Large intestine (tissue), 12 donors: ENCODE measurements at places on chromosomes 2 and 18.

GRCh38 chr2:100207411-100207885 is 65.1 kb upstream of the AFF3 start:
- no peak overlapping the region for H3K4me3 ChIP-seq
- no peak for DNase-seq
- H3K4me1 ChIP-seq = no peaks in the 10 kb centered on the region
- H3K27me3 ChIP-seq = peaks cover 2% of the 10 kb centered on the region
- no peaks in the 10 kb centered on the region for H3K36me3 ChIP-seq
- no peak overlapping the region for H3K27ac ChIP-seq

DNA sequence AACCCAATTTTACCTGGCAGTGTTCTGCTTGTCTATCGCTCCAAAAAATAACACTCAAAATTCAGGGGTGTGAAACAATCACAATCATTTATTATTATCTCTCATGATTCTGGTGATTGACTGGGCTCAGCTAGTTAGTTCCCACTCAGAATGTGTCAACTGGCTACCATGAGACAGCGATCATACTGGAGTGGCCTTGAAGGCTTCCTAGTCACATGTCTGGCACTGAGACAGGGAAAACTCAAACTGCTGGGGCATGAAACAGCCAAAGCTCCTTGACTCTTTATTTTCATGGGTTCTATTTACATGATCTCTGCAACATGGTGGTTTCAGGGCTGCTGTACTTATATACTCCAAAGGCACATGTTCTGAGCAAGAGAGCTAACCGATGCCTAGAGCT is 6.2 kb upstream of the ANXA4 start:
- H3K4me3 ChIP-seq = no peak overlapping the region
- peaks cover 38% of the 10 kb centered on the region for H3K4me1 ChIP-seq
- no peaks in the 10 kb centered on the region for H3K36me3 ChIP-seq
- DNase-seq = no peak
- peak overlapping the region; percentile 80 for H3K27ac ChIP-seq
- no peaks in the 10 kb centered on the region for H3K27me3 ChIP-seq

DNA sequence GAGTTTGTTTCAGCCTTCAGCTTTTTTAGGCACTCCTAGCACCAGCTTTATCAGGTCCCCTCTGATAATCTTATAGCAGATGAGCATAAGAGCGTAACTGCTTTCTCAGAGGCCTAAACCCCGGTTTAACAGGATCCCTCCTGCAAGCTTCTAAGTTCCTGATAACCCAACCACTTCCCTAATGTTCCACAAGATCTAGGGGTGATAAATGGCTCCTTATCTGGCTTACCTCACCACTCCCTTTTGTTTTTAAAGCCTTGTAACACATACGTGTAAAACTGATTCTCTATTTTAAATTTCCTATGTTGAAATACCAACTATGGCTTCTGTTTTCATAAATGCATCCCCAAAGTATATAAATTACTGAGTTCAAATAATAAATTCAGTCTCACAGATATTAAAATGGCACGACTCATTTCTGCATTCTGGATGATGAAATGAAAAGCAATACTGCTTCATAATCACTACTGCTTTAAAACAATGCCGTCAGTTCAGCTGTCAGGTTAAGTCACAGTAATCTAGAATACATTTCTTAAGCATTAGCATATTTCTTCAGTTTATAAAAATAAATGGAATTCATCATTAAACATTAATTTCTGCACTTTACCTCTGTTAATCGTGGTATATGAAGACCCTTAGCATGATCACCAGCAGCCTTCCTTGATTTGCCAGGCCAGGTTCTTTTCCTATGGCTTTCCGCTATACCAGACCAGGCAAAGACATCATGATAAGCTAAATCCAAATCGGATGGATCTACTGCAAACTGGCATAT is 126.3 kb downstream of the C2orf74 start:
- DNase-seq = no peak
- no peak overlapping the region for H3K27ac ChIP-seq
- H3K27me3 ChIP-seq = no peaks in the 10 kb centered on the region
- H3K36me3 ChIP-seq = peaks cover 27% of the 10 kb centered on the region
- H3K4me3 ChIP-seq = no peak overlapping the region

GRCh38 chr18:2425426-2426317 is 145.6 kb downstream of the METTL4 start:
- H3K4me1 ChIP-seq = no peaks in the 10 kb centered on the region
- DNase-seq = no peak
- H3K36me3 ChIP-seq = no peaks in the 10 kb centered on the region
- H3K27me3 ChIP-seq = no peaks in the 10 kb centered on the region
- H3K4me3 ChIP-seq = no peak overlapping the region

DNA sequence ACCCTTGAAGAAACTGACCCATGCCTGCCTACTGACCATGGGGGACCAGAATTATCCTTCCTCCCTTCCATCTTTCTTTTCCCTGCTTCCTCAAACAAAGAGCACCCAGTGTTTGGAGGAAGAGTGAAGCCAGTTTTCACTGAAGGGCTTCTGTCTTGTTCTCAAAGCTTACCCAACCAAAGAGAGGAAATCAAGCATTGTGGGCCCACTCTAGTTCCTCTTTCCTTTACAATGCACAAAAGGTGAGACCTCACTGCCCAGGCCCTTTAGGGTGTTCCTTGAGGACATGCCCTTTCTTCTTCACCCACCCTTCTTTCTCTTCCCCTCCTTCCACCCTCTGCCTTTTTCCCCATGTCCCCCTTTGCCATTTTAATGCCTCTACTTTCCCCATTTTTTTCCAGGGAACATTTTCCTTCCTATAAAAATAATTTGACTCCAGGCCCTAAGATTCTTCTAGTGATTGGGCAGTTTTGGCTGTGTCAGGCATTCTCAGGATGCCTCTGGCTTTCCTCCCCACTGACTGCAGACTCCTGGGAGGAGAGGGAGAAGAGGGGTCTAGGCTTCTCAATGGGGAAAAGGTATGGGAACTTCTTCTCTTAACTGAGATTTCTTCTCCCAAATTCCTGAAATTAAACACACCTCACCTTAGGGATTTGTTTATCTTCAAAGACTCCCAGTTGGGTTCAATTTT is 126.6 kb upstream of the RMDN2 start:
- no peaks in the 10 kb centered on the region for H3K4me1 ChIP-seq
- no peak overlapping the region for H3K27ac ChIP-seq
- H3K36me3 ChIP-seq = no peaks in the 10 kb centered on the region
- no peak for DNase-seq

DNA sequence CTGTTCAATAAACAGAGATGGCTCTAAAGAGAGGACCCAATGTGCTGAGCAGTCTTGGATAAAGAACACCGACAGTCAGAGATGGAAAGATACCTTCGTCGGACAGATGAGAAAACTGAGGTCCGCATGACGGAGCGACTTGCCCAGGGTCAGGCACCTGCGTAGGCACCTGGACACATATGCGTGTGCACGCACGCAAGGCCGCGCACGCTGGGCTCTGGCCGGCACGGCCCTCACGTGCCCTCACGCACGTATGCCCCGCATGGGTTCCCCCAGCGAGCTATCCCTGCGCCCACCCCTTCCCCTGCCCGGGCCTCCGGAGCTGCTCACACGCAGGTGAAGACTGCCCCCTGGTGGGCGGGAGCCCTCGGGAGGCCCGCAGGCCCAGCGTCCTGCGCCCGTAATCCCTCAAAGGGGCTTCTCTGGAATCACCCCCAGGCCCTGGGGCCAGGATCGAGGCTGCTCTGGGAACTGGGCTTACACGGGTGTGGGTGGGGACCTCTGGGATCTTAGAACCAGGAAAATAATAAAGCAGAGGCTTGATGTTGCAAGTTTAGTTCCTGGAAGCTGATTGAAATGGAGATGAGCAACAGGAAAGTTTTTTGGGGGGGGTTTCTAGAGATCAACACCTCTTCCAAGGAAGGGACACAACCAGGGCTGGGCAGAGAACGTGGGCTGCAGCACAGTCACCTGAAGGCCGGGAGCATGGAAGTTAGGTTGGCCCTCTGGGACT is 246.3 kb downstream of the TNS1 start:
- DNase-seq = peak; percentile 60
- H3K36me3 ChIP-seq = no peaks in the 10 kb centered on the region
- H3K27ac ChIP-seq = no peak overlapping the region
- H3K4me3 ChIP-seq = no peak overlapping the region
- H3K4me1 ChIP-seq = peaks cover 4% of the 10 kb centered on the region

GRCh38 chr18:21664069-21664468 is 40.5 kb downstream of the ABHD3 start:
- H3K27me3 ChIP-seq = no peaks in the 10 kb centered on the region
- H3K4me1 ChIP-seq = peaks cover 3% of the 10 kb centered on the region
- H3K27ac ChIP-seq = no peak overlapping the region
- DNase-seq = peak; percentile 18

- no peaks in the 10 kb centered on the region for H3K36me3 ChIP-seq
- no peak for DNase-seq
- no peak overlapping the region for H3K4me3 ChIP-seq
- no peaks in the 10 kb centered on the region for H3K4me1 ChIP-seq
- no peak overlapping the region for H3K27ac ChIP-seq
Measured at GRCh38 chr18:55559739-55560138, 28.3 kb downstream of the TCF4 start.

GRCh38 chr2:189502714-189503113 is 61.4 kb downstream of the WDR75 start:
- H3K4me3 ChIP-seq = no peak overlapping the region
- no peak overlapping the region for H3K27ac ChIP-seq
- peaks cover 16% of the 10 kb centered on the region for H3K4me1 ChIP-seq
- DNase-seq = no peak

- no peak for DNase-seq
- H3K27ac ChIP-seq = no peak overlapping the region
- no peak overlapping the region for H3K4me3 ChIP-seq
- H3K36me3 ChIP-seq = no peaks in the 10 kb centered on the region
- H3K27me3 ChIP-seq = no peaks in the 10 kb centered on the region
- H3K4me1 ChIP-seq = no peaks in the 10 kb centered on the region
Measured at GRCh38 chr18:6543330-6543908, 128.7 kb upstream of the L3MBTL4 start.

GRCh38 chr18:31454066-31454708 is 6.6 kb downstream of the DSG3 start:
- H3K27ac ChIP-seq = no peak overlapping the region
- no peak overlapping the region for H3K4me3 ChIP-seq
- no peaks in the 10 kb centered on the region for H3K36me3 ChIP-seq
- H3K27me3 ChIP-seq = no peaks in the 10 kb centered on the region
- DNase-seq = no peak

- H3K27me3 ChIP-seq = no peaks in the 10 kb centered on the region
- no peaks in the 10 kb centered on the region for H3K4me1 ChIP-seq
- no peaks in the 10 kb centered on the region for H3K36me3 ChIP-seq
- H3K4me3 ChIP-seq = no peak overlapping the region
Measured at GRCh38 chr2:32988525-32988924, 41.8 kb downstream of the LTBP1 start.

GRCh38 chr18:76483780-76484179 is 11.3 kb downstream of the ZNF516 start:
- H3K36me3 ChIP-seq = peaks cover 2% of the 10 kb centered on the region
- H3K27me3 ChIP-seq = no peaks in the 10 kb centered on the region
- peak; percentile 85 for DNase-seq
- peaks cover 27% of the 10 kb centered on the region for H3K4me1 ChIP-seq
- peak overlapping the region; percentile 86 for H3K27ac ChIP-seq
- no peak overlapping the region for H3K4me3 ChIP-seq

GRCh38 chr2:24012521-24013188 is 2.8 kb downstream of the MFSD2B start:
- H3K4me1 ChIP-seq = peaks cover 3% of the 10 kb centered on the region
- H3K27ac ChIP-seq = no peak overlapping the region
- H3K4me3 ChIP-seq = no peak overlapping the region
- peaks cover 40% of the 10 kb centered on the region for H3K27me3 ChIP-seq
- no peaks in the 10 kb centered on the region for H3K36me3 ChIP-seq

- H3K4me1 ChIP-seq = no peaks in the 10 kb centered on the region
- no peak for DNase-seq
- no peaks in the 10 kb centered on the region for H3K27me3 ChIP-seq
- no peak overlapping the region for H3K27ac ChIP-seq
- H3K4me3 ChIP-seq = no peak overlapping the region
- no peaks in the 10 kb centered on the region for H3K36me3 ChIP-seq
Measured at GRCh38 chr2:171402906-171403580, 30.7 kb downstream of the METTL8 start.

DNA sequence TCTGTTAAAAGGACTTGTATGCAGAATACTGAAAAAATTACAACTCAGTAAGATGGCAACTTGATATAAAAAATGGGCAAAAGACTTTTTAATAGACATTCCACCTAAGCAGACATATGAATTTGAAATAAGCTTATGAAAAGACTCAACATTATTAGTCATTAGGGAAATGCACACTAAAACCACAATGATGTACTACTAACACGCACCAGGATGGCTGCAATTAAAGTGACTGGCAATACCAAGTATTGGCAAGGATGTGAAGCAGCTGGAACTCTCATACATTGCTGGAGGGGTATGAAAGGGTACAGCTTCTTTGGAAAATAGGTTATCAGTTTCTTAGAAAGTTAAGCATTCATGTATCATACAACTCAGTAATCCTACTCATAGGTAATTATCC is 3.2 kb upstream of the ENOSF1 start:
- H3K27me3 ChIP-seq = no peaks in the 10 kb centered on the region
- no peak overlapping the region for H3K27ac ChIP-seq
- DNase-seq = no peak
- H3K4me1 ChIP-seq = no peaks in the 10 kb centered on the region
- no peaks in the 10 kb centered on the region for H3K36me3 ChIP-seq

DNA sequence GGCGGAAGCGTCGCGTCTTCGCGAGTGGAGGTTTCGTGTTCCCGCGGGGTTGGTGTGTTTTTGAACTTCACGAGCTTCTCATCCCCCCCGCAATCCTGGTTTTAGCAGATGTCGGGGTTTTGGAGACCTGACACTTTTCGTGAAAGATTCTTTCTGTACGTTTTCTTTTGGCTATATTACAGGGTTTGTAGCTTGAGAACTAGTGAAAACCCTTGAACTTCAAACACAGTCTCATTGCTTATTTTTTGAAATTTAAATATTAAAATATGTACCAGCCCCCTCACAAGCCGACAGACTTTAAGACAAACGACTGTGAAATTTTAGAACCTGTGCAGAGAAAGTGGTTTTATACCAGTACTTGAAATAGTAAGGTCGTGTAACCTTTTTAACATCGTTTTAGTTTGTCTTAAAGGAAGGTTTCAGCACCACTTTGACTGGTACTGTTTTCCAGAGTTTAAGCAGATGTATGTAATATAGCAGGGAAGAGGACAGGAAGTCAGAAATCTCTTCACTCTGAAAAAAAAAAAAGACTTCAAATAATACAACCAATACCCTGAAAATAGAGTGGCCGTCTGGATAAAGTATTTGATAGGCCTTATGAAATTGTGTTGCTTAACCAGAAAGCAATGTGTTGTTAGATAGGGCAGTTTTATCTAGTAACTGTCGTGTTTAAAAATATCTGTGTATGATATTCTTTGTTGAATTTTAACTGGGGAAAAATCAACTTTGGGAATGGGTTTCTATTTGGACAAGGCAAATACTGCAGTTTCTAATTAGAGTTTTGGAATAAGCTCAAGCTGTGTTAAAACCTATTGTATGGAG is 1.4 kb downstream of the SPATS2L start:
- peak; percentile 42 for DNase-seq
- no peaks in the 10 kb centered on the region for H3K27me3 ChIP-seq
- H3K4me1 ChIP-seq = peaks cover 16% of the 10 kb centered on the region
- H3K4me3 ChIP-seq = peak overlapping the region; percentile 75
- peak overlapping the region; percentile 83 for H3K27ac ChIP-seq
